Ascending aorta (tissue), 2 donors: ENCODE measurements at places on chromosomes 16 and 17. TPM values are rescaled to one million over a fixed set of nuclear protein-coding genes. Genes with fewer than 3 reads are reported as not detected.

Gene KRT39
- total RNA-seq = not detected

Gene TP53TG3
- total RNA-seq = not detected

Gene CDK5R1
- total RNA-seq = not detected

Gene ITGAX
- 3.6 TPM for total RNA-seq

Gene SOST
- 15.1 TPM for total RNA-seq

Gene C17orf113
- 0.21 TPM for total RNA-seq

Gene PIRT
- total RNA-seq = not detected

Gene ASB16
- not detected for total RNA-seq

Gene ANKRD13B
- 16.7 TPM for total RNA-seq

Gene SMCR8
- total RNA-seq = 10.3 TPM

Gene PPL
- total RNA-seq = 25.7 TPM

Gene EXOSC6
- 22.7 TPM for total RNA-seq

Gene ABCA10
- total RNA-seq = 6.8 TPM

Gene ZNF469
- total RNA-seq = 3.0 TPM

Gene IGSF6
- 3.1 TPM for total RNA-seq

Gene KRTAP2-2
- total RNA-seq = not detected

Gene PYDC1
- total RNA-seq = not detected

Gene BEAN1
- not detected for total RNA-seq

Gene UTS2R
- not detected for total RNA-seq

Gene SOX8
- 18.9 TPM for total RNA-seq

Gene CDH16
- not detected for total RNA-seq

Gene CMTM2
- total RNA-seq = not detected

Gene CCDC40
- total RNA-seq = 5.4 TPM

Gene NPIPA5
- total RNA-seq = not detected

Gene TUBB3
- total RNA-seq = 2.3 TPM

Gene DERL2
- total RNA-seq = 7.5 TPM

Gene CHST5
- not detected for total RNA-seq

Gene WSB1
- total RNA-seq = 176 TPM

Gene OR1F1
- not detected for total RNA-seq

Gene SLC16A11
- total RNA-seq = not detected

Gene CD300LF
- not detected for total RNA-seq

Gene SP6
- 0.11 TPM for total RNA-seq

Gene KIF18B
- not detected for total RNA-seq

Gene CCL7
- total RNA-seq = not detected

Gene WDR59
- 22.0 TPM for total RNA-seq
